ENCODE measurements at places on chromosomes 3 and 15.

- DNase-seq, result no peak
Observed at GRCh38 chr3:76585794-76586392, 454.0 kb upstream of the ROBO2 start.

GRCh38 chr3:23206366-23206765, 3.2 kb downstream of the UBE2E2 start:
- DNase-seq, result no peak

DNA sequence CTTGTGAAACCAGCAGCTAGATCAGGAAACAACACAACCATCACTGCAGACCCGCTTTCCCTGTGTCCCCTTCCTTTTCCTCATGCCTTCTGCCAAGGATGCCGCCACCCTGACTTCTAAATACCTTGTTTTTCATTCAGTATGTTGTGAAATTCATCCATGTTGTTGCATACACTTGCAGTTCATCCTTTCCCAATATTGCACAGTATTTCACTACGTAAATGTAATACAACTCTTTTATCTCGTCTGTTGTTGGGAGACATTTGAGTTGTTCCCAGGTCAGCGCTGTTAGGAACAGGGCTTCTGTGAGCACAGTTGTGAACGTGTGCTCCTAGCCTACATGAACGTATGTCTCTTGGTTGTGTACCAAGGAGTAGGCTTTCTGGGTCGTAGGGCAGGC, 24.2 kb downstream of the TLNRD1 start:
- DNase-seq, result no peak

DNA sequence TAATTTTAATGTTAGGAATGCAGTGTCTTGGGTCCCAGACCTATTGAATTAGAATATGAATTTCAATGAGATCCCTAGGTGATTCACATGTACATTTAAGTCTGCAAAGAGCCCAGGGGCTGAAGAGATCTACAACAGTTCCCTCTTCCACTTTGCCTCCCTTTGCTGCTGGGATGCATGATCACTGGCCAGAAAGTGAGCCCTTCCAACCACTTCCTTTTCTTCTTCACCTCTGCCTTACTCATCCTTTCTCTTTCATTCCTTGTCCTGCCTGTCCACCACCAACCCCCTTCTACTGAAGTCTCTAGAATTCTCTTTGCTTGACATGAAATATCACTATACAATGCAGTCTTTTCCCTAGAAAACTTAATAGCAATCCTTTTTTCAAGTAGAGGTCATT, 222.4 kb upstream of the LRIG1 start:
- DNase-seq, result no peak

DNA sequence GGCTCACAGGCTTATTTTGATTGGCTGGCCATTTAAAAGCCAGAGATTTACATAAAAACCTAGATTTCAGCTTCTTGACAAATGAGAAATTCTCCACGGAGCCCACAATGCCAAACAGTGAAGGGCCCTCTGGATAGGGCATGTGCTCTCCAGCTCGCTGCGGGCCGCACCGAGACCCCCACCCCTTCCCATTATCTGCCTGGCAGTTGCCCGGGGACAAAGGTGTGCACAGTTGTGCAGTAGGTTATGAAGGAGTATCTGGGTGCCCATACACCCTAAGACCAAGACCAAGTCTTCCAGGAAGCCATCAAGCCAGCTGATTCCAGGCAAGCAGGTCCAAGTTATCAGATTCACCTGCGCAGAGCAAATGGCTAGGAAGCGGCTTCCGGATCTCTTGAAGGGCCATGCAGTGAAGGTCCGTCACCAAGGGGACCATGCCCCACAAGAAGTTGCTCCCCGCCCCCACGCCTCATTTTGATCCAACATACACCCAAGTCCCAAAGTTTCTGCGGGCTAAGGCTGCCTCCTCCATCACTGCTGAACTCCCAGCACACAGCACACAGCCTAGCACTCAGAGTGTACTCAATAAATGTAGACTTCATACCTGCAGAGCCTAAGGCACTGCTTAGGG, 1.3 kb downstream of the MRPS25 start:
- no peak for DNase-seq

DNA sequence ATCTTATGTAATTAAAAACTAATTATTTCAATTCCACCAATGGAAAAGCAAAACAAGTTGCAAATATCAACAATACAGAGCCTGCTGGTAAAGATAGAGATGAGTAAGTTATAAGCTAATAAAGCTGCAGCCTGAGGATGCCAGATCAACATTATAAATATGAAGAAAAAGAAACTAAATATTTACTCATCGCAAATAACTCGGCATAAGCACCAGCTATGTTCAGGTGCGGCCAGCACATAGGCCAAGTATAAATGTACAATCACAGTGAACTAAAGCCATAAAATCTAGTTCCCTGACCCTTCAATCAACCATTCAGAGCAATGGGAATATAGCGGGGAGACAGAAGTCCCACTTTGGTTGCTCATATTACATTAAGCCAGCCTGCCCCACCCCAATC, 7.7 kb upstream of the RSL24D1 start:
- DNase-seq, result no peak

- DNase-seq, result no peak
Observed at GRCh38 chr15:71328453-71328852, 213.2 kb downstream of the THSD4 start.

GRCh38 chr3:132399054-132399929, 18.0 kb upstream of the DNAJC13 start:
- no peak for DNase-seq

GRCh38 chr3:107062787-107063186, 314.5 kb upstream of the CCDC54 start:
- no peak for DNase-seq

Data from stimulated activated CD4-positive, alpha-beta T cell treated with anti-CD3 and anti-CD28 coated beads, Interleukin-12 subunit alpha, Interleukin-12 subunit beta, amount 100 ng/mL, for 24 hours (primary cell).